SJSA1 (cell line): ENCODE measurements at places on chromosomes 5 and 9. TPM values are rescaled to one million over a fixed set of nuclear protein-coding genes. Genes with fewer than 3 reads are reported as not detected.
A peak's percentile ranks its signal among the peaks of the same experiment; 100 is the strongest.

- no peaks in the 10 kb centered on the region for H3K27me3 ChIP-seq
- peaks cover 28% of the 10 kb centered on the region for H3K36me3 ChIP-seq
- no peak overlapping the region for H3K4me3 ChIP-seq
- DNase-seq = no peak
- H3K27ac ChIP-seq = no peak overlapping the region; the same call in 1 of the 2 replicates
- H3K4me1 ChIP-seq = peaks cover 21% of the 10 kb centered on the region
Measured at GRCh38 chr9:94164806-94165549, 80.7 kb downstream of the PTPDC1 start.

FOXD4L6 gene
- not detected in 2 replicates for total RNA-seq

CMYA5 gene
- total RNA-seq = 0.05 and 0.06 TPM in 2 replicates

- H3K27me3 ChIP-seq = no peaks in the 10 kb centered on the region
- H3K4me1 ChIP-seq = no peaks in the 10 kb centered on the region
- no peak overlapping the region for H3K27ac ChIP-seq
- 0 out of 2 replicates have a peak, but pooled peaks cover under 1% of the 10 kb centered on the region for H3K36me3 ChIP-seq
Measured at GRCh38 chr5:170985486-170985885, 123.7 kb downstream of the RANBP17 start.

DNA sequence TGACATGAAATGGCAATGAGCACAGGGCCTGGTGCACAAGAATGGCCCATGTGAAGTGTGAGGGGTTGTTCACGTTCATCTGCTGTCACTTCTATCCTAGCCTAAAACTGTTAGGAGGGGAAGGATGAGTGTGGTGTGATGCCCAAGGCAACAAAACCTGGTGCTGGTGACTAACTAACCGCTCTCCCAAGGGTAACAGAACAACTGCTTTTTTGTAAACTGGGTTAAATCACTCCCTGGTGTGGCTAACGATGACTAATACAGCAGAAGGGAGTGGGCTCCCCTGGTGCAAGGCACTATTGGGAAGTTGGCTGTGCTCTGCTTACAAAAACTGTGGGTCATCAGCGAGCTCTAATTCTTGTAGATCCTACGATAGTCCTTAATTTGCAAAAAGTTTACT lies 103.2 kb upstream of the VCAN start:
- peak; percentile 70 for DNase-seq
- H3K4me3 ChIP-seq = no peak overlapping the region
- peaks cover 14% of the 10 kb centered on the region for H3K4me1 ChIP-seq
- no peaks in the 10 kb centered on the region for H3K27me3 ChIP-seq

- H3K27me3 ChIP-seq = no peaks in the 10 kb centered on the region
- no peak overlapping the region for H3K4me3 ChIP-seq
- H3K36me3 ChIP-seq = no peaks in the 10 kb centered on the region
- H3K27ac ChIP-seq = no peak overlapping the region
- H3K4me1 ChIP-seq = no peaks in the 10 kb centered on the region
- no peak for DNase-seq
Measured at GRCh38 chr5:19125956-19126713, 861.9 kb downstream of the CDH18 start.

DNA sequence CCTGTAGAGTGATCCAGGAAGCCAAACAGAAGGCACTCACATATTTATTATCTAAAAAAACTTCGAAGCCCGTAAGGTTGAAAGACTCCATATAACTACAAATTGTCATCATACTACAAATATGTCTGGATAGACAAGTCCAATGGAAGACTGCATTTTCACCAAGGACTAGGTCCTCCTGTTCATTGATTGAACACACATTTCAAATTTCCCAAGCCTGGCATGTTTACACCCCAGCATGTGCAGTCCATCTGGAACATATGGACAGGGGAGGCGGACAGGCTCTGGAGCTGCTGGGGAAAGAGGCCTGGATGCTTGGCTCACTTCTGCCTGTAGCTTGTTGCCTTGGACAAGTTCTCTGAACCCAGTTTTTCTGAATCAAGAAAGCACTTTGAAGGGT lies 378.7 kb downstream of the ENC1 start:
- no peak for DNase-seq
- H3K27ac ChIP-seq = no peak overlapping the region
- H3K4me1 ChIP-seq = no peaks in the 10 kb centered on the region

- no peaks in the 10 kb centered on the region for H3K4me1 ChIP-seq
- H3K36me3 ChIP-seq = no peaks in the 10 kb centered on the region
- DNase-seq = no peak
- H3K27me3 ChIP-seq = peaks cover 85% of the 10 kb centered on the region
- H3K4me3 ChIP-seq = no peak overlapping the region
- H3K27ac ChIP-seq = no peak overlapping the region
Measured at GRCh38 chr9:124000161-124000783, 11.3 kb upstream of the LHX2 start.

PCDHA8 gene
- 0.13 TPM in 1 of 2 replicates, not detected in the other for total RNA-seq

PCDHGB4 gene
- total RNA-seq = 0.09 and 0.18 TPM in 2 replicates

DNA sequence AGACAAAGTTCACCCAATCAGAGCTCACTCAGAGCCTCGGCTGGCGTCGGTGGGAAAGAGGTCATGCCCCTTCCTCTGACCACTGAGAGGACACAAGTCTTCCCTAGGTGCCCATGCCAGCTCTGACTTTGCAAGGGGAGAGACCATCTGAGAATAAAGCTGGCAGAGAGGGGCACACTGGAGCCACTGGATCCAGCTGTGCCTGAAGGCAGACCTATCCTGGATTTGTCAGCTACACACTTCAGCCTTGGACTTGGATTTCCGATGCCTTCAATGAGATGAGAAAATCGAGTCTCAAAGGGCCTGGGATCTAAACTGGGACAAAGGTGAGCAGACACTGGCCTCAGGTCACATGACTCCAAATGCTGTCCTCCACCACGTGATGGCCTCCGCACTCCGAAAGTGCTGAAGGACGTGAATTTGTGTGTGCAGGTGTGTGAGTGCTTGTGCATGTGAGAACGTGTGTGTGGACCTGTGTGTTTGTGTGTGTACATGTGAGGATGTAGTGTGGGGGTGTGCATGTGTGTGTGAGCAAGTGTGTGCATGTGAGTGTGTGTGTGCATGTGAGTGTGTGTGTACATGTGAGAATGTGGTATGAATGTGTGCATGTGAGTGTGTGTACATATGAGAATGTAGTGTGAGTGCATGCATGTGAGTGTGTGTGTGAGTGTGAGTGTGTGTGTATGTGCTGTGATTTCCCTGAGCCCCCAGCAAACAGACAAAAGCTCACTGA lies 37.9 kb downstream of the BARX1 start:
- H3K4me1 ChIP-seq = no peaks in the 10 kb centered on the region
- no peak for DNase-seq
- no peak overlapping the region for H3K4me3 ChIP-seq
- no peaks in the 10 kb centered on the region for H3K27me3 ChIP-seq
- H3K36me3 ChIP-seq = no peaks in the 10 kb centered on the region

KIF27 gene
- 0.34 and 1.2 TPM in 2 replicates for total RNA-seq

DNA sequence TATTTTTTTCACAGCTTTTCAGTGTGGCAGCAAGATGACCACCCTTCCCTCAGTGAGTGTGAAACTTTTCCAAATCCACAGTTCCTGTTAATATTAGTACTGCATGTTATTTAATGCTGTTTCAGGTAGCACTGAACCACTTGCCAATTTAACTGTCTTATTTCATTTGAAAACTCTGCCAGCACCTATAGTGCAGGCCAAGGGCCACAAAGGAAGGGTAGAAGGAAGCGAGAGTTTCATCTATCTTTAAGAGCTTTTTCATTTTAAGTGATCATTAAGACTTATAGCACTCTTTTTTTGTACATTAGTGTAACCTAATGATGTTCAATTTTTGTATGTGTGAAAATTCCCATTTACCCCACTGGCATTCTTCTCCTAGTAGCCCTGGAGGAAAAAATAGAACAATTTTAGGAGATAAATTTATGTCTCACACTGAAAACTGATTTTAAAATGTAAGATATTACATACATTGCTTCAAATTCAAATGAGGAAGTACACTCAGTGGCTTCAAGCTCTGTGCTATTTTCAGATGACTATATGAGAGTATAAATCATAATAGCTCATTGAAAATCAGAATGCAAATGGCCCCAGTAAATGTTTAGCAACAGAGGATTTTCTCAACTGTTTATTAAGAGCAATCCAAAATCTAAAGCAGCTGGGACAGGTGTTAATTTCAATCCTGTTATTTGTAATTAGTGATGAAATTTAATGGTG lies 820.5 kb downstream of the PTPRD start:
- H3K36me3 ChIP-seq = no peaks in the 10 kb centered on the region
- no peak for DNase-seq
- no peak overlapping the region for H3K27ac ChIP-seq
- H3K4me3 ChIP-seq = no peak overlapping the region

IL9 gene
- not detected in 2 replicates for total RNA-seq

GFI1B gene
- total RNA-seq = 0.05 TPM in 1 of 2 replicates, not detected in the other
